Dorsolateral prefrontal cortex (tissue), 122 donors: ENCODE measurements at places on chromosomes 12 and 14.
A peak's percentile ranks its signal among the peaks of the same experiment; 100 is the strongest.

DNA sequence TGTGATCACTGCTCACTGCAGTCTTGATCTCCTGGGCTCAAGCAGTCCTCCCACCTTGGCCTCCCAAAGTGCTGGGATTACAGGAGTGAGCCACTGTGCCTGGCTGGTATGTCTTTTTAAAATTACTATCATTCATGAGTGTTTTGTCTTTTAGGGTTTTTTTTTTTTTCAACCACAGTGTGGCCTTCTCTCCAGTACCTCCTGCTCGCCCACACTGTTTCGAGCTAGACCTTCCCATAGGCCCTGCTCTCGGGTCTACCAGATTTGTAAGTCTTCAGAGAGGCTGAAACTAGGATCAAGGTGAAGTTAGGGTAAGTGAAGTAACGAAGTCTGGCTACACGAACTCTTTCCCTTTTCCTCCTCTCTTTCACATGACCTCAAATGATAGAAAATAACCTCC is 1.5 kb downstream of the BIN2 start:
- DNase-seq, result no peak

- DNase-seq, result no peak
These were observed 5.8 kb downstream of the LRIG3 start for GRCh38 chr12:58914457-58914856.

DNA sequence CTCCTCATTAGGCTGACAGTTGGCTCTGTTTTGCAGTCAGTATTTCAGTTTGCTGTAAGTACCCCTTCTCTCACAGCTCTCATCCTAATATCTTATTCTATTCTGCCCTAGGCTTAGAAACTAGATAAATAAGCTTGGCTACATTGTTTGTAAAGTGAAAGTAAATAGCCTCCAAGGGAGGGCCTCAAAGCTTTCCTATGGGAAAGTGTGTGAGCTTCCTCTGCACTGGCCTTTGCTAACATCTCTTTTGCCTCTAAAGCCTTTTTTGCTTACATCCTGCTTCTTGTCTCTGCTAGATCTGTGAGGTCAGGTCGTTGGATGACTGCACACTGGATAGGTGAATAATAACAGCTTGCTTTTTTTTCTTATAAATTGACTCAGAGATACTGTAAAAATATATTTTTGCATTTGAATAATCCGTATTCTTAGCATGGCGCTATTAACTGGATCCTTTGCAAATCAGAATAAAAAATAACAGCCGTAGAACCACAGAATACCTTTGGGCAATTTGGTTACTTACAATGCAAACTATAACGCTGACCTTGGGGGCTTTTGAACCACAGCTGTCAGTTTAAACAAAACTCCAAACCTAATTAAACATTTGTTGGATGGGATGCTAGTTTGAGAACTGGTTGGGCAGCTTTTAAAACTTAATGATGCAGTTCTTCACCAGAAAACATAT is 55.1 kb downstream of the TTC6 start:
- DNase-seq, result no peak

DNA sequence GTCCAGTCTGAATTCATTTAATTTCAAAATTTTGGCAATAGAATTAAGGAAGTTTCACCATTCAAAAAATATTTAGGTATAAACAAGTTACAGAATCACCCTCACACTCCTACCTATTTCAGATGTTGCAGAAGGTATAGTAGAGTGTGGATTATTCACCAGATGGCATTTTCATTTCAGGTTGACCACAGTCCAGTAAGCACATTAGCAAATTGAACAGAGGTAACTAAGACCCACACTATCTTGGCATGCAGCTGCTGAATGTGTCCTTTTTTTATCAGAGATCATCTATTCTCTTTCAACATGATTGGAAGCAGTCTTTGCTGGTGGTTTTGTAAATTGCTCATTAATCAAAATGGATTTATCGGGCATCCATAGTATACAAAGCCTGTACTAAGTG is 151.8 kb upstream of the GARIN6 start:
- peak; percentile 15 for DNase-seq

DNA sequence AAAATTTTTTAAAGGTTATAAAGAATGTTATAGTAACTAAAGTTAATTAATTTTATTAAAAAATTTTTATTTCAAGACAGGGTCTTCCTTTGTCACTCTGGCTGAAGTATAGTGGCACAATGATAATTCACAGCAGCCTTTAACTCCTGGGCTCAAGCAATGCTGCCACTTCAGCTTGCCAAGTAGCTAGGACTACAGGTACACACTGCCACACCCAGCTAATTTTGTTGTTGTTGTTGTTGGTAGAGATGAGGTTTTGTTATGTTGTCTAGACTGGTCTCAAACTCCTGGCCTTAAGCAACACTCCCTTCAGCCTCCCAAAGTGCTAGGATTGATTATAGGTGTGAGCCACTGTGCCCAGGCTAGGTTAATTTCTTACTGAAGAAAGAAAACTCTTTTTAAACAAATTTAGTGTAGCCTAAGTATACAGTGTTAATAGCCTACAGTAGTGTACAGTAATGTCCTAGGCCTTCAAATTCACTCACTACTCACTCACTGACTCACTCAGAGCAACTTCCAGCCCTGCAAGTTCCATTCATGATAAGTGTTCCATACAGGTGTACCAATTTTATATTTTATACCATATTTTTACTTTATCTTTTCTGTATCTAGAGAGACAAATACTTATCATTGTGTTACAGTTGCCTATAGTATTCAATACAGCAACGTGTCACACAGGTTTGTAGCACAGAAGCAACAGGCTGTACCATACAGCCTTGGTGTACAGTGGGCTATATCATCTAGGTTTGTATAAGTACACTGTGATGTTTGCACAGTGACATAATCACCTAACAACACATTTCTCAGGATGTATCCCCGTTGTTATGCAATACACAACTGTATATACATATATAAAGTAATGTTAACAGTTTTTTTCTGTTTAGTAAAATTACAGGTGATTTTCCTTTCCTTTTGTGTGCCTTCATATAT is 24.7 kb upstream of the DNAAF2 start:
- DNase-seq, result no peak

GRCh38 chr14:24122898-24123297 is 7.6 kb upstream of the FITM1 start:
- DNase-seq, result no peak

- DNase-seq, result no peak
These were observed 245.6 kb downstream of the SLC41A2 start for GRCh38 chr12:104712477-104712876.

- peak; percentile 76 for DNase-seq
These were observed 49.8 kb downstream of the CDC42BPB start for GRCh38 chr14:103007555-103007954.

DNA sequence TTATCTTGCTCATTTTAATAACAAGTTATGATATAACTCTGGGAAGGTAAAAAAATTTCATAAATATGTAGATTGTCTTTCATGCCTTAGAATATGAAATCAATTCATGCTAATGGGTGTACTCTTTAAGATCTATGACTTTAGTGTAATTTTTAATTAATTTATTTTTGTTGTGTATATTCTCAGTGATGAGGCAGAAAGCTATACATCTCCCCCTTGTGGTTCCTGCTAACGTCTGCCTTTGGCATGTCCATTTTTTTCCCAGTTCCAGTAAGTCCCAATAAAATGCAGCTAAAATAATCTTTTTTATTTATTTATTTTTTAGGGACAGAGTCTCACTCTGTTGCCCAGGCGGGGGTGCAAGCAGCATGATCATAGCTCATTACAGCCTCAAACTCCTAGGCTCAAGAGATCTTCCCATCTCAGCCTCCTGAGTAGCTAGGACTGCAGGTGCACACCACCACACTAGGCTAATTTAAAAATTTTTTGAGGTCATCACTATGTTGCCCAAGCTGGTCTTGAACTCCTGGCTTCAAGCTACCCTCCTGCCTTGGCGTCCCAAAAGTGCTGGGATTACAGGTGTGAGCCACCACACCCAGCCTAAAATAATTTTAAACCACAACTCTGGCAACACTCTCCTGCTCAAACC is 3.3 kb upstream of the CHURC1 start:
- no peak for DNase-seq

GRCh38 chr12:25929142-25929541 is 29.3 kb upstream of the RASSF8 start:
- no peak for DNase-seq

DNA sequence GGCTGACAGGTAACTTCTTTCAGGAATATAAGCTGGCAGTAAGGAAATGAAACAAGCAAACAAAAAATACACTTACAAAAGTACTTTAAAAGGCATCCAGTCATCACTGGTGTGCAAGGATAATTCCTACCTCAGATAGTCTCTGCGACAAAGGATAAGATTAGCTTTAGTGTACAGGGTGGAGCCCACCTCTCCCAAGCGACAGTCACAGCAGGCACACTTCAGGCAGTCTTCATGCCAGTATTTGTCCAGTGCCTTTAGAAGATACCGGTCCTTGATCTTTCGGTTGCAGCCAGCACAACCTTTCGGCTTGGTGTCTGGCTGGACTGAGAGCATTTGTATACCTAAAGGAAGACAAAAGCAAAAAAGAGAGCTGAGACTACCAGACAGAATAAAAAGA is 5.4 kb downstream of the LMO3 start:
- DNase-seq, result no peak

DNA sequence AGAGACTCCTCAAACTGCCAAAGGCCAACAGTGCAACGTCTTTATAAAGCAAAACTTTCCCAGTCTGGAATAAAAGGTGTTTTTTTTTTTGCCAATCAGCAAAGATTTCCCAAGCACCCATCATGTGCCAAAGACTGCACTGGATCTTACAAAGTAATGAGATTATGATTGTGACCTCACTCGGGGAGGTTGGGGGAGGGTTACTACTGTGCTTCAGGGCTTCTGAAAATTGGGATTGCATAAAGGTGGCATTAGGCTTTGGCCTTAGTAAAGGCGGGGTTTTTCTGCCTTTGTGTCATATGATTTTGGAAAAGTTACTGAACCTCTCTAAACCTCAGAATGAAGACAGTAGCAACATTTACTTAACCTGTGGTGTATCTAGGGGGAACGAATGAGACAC is 233.8 kb downstream of the DACT1 start:
- no peak for DNase-seq

- DNase-seq, result no peak
These were observed 18.0 kb downstream of the SLC24A4 start for GRCh38 chr14:92340931-92341330.

DNA sequence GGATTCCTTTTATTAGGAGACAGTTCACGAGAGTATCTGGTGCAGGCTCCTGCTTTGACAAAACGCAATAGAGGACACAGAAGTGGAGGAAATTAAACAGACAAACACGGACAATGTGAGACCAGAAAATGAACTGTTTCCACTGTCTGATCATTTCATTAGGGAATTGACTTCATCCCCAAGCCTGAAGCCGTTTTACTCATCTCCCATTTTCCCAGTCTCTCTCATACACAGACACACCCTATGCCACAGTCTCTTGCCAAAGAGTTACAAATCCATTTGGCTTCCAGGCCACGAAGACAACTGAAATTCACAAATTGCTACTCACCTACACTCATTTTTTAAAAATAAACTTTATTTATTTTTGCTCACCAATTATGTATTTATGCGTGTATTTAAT is 1087.8 kb upstream of the TMEM132C start:
- DNase-seq, result no peak

- no peak for DNase-seq
These were observed 4.2 kb upstream of the TRHDE start for GRCh38 chr12:72267974-72268373.
